Stimulated activated naive CD8-positive, alpha-beta T cell treated with anti-CD3 and anti-CD28 coated beads, Interleukin-15, Interleukin-2, amounts not matched to agents 100 U/mL and 50 U/mL, for 24 hours (primary cell): ENCODE measurements at places on chromosomes 7 and 10.

DNA sequence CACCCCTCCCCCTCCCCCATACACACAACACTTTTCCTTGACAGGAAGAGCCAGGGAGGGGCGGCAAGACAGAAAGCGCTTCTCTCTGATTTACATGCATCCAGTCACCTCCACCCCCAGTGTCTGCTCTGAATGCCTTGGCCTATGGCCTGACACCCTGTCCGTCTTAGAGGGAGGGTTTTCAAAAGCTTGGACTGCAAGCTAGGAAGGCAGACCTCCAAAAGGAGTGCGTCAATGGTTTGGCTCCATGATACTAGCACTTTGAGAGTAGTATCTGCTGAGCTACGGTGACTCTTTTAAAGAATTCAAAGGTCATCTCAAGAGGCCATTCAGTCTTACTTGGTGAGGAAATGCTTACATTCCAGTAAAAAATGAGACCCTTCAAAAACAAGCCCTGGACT lies 20.3 kb upstream of the PAX2 start:
- no peak for DNase-seq

GRCh38 chr7:92880212-92881090 lies 44.1 kb upstream of the CDK6 start:
- no peak for DNase-seq

DNA sequence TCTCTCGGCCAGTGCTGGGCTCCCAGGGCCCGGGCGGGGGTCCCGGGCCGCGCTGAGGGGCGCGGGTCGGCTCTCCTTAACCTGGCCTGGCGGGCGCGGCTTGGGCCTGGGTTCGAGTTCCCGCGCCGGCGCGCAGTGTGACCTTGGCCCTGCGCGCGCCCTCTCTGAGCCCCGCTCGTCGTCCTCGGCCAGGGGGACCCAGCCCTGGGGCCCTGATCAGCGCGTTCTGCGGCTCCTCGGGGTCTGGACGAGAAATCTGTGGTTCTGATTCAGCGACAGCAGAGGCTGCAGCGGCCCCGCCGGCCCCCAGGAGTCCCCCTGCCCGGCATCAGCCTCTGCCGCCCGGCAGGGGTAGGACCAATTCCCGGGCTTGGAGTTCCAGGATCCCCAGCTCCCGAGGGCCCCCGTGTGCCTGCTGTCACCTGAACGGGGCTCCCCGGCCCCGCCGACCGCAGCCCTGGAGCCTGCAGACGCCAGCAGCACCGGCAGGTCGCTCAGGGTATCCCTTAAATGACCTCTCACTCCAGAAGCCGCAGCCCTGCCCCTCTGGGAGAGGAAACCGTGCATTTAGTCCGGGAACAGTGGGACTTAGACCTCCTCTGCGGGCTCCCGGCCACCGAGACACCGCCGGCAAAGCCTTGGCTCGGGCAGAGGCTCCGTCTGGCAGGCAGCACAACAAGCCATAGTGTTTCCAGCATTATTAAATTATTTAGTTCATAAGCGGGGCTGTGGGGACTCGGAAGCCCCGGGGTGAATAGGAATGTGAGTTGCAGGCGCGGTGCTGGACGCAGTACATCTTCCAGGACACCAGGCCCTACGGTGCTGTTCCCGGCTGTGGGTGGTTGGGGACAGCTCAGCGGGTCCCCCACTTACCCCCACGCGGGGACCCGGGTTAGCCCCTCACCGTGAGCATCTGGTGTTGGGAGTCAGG lies 572 bp downstream of the CHST12 start:
- peak; percentile 43 for DNase-seq

- no peak for DNase-seq
Measured at GRCh38 chr10:95496951-95497350, 64.2 kb downstream of the SORBS1 start.
